ENCODE measurements at places on chromosomes 3 and 15. TPM values are rescaled to one million over a fixed set of nuclear protein-coding genes. Genes with fewer than 3 reads are reported as not detected.

The TICRR gene
- 0.44 TPM for total RNA-seq

The SAMMSON gene
- total RNA-seq: not detected

The MGLL gene
- total RNA-seq: 123 TPM

The FBXO40 gene
- not detected for total RNA-seq

The HIGD2B gene
- not detected for total RNA-seq

The ILDR1 gene
- total RNA-seq: not detected

The AGBL1 gene
- not detected for total RNA-seq

The WNT5A gene
- 128 TPM for total RNA-seq

The SEMA7A gene
- 132 TPM for total RNA-seq

The NR1D2 gene
- 24.1 TPM for total RNA-seq

The CLDN16 gene
- 0.22 TPM for total RNA-seq

The FOXL2 gene
- total RNA-seq: 18.2 TPM

The ATP13A4 gene
- not detected for total RNA-seq

The IMPG2 gene
- total RNA-seq: 0.14 TPM

The AHSG gene
- not detected for total RNA-seq

The TMCC1 gene
- total RNA-seq: 9.3 TPM

The CNOT10 gene
- 26.9 TPM for total RNA-seq

Data from placental pericyte (primary cell).